ENCODE measurements at places on chromosomes 7 and 10.

DNA sequence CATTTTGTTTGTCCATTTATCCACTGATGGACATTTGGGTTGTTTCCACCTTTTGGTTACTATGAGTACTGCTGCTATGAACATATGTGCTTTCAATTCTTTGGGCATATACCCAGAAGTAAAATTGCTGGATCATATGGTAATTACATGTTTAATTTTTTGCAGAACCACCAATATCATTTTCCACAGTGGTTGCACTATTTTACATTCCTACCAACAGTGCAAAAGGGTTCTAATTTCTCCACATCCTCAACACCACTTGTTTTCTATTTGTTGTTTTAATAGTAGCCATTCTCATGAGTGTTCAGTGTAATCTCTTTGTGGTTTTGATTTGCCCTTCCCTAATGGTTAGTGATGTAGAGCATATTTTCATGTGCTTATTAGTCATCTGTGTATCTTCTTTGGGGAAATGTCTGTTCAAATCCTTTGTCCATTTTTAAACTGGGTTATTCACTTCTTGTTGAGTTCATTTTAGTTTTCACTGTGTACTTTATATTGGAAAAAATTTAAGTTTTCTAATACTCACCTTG, 101.9 kb downstream of the HIBADH start:
- no peak for DNase-seq

- DNase-seq, result no peak
These were observed 738 bp downstream of the ETV1 start for GRCh38 chr7:13988731-13989125.

DNA sequence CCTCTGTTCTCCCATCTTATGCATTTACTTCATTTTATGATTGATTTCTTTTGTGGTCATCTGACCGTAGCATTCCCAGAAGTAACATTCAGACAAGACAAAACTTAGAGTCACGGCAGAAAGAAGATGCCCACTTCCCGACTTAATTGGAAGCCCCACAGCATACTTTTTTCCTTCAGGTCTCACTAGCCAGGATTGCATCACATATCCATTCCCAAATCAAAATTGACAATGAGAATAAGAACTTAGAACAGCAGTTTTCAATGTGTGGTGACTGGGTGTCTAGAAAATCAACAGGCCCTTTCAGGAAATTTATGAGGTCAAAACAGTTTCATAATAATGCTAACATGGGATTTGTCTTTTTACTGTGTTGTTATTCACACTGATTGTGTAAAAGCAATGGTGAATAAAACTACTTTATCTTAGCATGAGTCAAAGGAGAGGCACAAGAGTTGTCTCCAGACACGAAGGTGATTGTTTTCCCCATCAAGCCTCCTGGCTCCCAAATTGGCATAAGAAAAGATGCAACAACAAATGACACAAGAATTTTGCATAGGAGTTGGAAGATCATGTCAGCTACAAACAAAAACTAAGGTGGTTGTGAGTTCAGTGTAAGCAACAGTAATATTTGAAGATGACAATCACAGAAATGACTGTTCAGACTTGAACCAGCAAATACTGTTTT, 493.9 kb downstream of the HTR7 start:
- no peak for DNase-seq

- no peak for DNase-seq
These were observed 86.0 kb upstream of the PFKP start for GRCh38 chr10:2981361-2981801.

DNA sequence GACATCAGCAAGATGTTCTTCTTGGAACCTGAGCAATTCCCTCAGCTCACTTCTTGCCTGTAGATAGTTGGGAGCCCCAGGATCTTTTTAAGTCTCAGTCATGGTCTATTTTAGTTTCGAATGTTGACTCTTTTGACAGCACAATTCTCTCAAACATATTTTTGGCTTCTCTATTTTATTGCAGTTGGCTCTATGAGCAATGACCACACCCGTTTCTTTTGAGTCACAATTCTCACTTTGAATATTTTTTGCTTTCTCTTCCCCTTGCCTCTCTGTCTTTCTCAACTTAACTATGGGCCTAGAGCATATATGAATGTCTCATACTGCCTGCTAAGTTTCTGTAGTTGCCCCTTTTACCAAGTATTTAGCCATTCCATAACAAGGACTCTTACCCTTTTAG, 222.8 kb downstream of the PTN start:
- no peak for DNase-seq

DNA sequence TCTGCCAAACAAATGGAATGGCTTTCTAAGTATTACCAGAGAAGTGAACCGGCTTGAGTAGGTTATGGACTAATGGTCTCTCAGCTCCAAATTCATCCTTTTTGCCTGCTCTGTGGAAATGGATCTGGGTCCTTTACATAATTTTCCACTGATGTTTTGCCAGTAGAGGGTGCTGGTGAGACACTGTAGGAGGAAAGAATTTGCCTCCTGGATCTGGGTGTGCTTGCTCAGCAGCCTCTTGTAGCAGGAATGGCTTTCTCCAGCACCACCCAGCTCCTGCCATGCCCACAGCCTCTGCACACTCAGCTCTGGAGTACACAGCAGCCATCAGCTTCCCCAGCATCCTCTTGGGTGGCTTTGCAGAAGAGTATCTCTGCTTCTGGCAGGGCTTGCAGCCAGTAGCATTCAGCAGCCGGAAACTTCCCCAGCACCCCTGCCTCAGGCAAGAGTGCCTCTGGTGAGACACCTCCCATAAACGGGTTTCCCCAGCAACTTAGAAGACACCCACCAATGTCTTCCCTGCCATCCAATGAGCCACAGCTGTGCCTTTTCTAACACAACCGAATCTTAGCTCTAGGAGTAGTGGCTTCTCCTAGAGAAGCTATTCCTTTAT, 235.0 kb upstream of the PLPP4 start:
- DNase-seq, result peak; percentile 52

- DNase-seq, result no peak
These were observed 39.8 kb downstream of the ATOH7 start for GRCh38 chr10:68192113-68192512.

GRCh38 chr7:29194206-29194593, 375 bp upstream of the CHN2 start:
- DNase-seq, result no peak

DNA sequence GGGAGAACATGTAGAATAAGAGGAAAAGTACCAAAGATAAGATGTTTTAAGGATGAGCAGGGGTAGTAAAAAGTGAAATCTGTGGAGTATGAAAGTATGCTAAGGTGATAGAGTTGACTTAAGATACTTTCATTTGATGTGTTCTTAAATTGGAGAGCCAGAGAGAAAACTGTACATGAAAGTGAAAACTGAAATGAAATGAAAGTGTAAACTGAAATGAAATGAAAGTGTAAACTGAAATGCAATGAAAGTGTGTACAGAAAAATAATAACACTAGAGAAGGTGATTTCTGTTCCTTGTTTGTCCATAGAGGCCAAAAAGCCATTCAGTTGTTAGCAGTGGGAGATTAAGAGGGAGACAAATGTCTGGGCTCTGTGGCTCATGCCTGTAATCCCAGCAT, 17.5 kb downstream of the AHR start:
- no peak for DNase-seq

DNA sequence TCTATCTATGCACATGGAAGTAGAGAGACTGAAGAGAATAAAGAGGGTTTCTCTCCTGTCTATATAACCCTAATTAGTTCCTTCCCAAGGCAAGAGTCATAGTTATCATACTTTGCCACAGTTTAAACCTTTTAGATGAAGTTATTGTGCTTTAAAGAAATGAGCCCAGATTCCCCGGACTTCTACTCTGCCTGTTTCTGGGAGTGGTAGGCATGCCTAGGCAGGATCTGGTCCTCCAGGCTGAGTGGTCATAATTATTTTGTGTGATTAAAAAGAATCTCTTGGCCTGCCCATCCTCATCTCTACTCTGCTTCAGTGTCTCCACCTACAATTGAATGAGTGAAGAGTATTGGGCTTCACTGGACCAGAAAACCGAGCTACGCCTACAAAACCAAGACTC, 179.2 kb downstream of the IMMP2L start:
- DNase-seq, result no peak

All from stimulated activated effector memory CD8-positive, alpha-beta T cell treated with anti-CD3 and anti-CD28 coated beads, Interleukin-12 subunit alpha, Interleukin-12 subunit beta, amount 100 ng/mL, for 72 hours (primary cell).